Fibroblast of skin of left biceps (primary cell): ENCODE measurements at places on chromosomes 11 and 22.

GRCh38 chr11:45057938-45058646 is 88.3 kb upstream of the PRDM11 start:
- DNase-seq, result no peak

- no peak for DNase-seq
Observed at GRCh38 chr11:66719111-66719872, 9.7 kb downstream of the SPTBN2 start.

- no peak for DNase-seq
Observed at GRCh38 chr11:134799386-134799785, 387.3 kb upstream of the B3GAT1 start.

DNA sequence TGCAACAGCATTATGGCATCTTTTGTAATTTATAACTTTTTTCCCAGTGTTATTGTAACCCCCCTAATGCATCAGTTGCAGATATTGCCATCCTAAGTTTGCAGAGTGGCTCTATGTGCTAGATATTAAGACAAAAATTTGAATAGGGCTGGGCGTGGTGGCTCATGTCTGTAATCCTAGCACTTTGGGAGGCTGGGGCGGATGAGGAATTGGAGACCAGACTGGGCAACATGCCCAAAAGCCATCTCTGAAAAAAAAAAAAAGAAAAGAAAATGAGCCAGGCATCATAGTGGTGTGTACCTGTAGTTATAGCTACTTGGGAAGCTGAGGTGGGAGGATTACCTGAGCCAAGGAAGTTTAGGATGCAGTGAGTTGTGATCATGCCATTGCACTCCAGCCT is 50.1 kb upstream of the MUC15 start:
- DNase-seq, result no peak

DNA sequence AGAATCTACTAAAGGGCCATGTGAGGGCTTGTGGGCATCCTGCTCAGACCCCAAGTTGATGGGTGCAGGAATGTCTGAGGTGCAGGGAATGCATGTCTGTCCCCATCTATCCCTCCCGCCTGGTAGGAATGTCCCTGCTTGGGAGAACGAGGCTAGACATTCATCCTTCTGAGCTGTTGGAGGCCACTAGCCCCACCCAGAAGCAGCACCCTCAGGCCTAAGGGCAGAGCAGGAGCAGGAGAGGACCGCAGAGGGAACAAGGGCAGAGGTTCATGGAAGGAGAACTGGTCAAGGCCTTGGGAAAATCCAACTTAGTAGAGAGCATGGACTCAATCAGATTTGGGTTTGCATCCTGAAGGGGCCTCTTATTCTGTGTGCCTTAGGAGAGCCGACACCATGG is 22.1 kb upstream of the LMO1 start:
- DNase-seq, result no peak

DNA sequence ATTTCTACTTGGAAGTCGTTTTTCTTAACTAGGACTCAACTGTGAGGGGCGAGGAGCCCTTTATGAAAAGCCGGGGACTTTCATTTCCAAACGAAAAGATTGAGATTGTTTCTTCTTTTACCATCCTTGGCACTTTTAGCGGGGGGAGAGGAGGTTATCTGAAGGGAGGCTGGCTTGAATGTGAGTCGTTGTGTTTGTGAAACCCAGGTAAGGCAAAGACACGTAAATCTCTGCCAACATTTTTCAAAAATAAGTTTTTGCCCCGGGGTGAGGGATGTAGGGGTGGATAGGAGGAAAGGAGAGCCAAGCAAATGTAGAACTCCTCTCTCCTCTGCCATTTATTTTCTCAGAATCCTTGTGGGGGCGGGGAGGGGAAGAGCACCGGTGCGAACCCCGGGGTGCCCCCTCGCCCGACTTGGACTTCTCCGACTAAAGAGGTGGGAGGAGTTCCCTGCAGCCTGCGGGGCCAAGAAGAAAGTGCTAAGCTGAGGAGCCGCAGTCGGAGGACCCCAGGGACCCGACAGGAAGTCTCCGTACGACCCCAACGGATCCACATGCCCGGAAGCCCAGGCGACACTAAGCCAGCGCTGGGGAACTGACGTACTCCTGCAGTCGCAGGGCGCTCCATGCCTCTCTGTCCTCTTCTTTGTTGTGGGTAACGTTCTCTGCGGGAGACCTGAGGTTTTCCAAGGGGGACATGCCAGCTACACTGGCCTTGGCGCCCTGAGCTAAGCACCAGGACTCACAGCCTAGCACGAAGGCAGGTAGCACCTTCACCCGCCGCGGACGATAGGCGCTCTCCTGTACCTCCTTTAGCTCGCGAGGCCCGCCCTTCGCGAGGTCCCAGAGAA is 2.4 kb upstream of the WT1 start:
- no peak for DNase-seq

DNA sequence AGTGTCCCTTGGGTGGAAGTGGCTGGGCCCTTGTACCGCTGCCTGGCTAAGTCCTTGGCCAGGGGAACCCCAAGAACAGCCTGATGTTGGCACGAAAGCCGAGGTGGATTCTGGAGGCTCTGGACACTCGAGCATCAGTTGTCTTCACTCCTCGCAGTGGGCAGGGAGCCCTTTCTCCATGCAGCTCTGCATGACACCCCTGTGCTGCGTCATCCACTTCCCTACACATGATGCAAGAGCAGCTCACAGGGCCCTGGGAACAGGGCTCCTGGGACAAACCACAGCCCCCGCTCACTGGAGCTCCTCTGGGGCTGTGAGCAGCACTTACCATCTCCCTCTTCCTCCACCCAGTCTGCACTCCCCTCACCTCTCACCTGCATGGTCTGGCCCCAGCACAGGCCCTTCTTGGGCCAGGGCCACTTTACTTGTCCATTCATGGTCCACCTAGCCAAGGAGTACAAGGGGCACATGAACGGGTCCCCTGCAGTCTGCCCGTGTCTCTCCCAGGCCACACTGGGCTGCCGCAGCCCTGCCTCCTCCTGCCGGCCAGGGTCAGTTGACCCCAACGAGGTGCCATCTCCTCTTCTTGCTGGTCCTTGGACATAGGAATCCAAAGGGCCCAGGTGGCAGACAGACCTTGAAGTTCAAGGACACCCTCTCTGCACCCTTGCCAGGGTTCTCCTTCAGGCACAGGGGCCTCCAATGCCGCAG is 66.5 kb downstream of the IGF2 start:
- no peak for DNase-seq

DNA sequence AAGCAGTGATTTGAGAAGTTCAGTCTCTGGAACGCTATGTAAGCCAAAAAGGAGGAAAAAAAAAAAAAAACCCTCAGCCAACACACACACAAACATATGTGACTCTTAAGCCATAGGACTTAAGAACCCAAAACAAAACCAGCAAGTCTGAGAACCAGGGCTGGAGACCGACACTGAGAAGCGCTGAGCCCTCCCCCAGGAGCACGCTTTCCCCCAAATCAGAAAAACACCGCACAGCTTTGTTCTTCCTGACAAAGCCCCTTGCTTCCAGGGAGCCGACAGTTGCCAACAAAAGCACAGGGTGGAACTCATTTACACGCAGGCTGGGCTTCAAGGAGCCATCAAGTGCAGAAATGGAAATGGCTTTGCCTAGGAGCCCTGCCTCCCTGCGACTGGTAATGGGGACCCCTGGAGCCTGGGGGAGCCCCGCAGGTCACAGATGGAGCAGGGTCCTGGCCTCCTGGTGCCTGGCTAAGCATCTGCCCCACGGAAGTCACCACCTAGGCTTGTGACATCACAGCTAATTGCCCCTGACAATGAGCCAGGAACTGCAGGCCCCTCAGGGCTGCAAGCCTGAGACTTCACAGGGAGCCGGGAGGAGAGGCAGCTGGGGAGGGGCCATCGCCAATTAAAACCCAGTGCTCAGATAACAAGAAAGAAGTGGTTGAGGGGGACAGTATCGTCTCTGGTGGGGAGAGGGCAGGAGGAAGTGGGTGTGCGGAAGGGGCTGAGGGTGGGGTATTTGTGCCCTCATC is 66.9 kb downstream of the NFAM1 start:
- DNase-seq, result no peak

DNA sequence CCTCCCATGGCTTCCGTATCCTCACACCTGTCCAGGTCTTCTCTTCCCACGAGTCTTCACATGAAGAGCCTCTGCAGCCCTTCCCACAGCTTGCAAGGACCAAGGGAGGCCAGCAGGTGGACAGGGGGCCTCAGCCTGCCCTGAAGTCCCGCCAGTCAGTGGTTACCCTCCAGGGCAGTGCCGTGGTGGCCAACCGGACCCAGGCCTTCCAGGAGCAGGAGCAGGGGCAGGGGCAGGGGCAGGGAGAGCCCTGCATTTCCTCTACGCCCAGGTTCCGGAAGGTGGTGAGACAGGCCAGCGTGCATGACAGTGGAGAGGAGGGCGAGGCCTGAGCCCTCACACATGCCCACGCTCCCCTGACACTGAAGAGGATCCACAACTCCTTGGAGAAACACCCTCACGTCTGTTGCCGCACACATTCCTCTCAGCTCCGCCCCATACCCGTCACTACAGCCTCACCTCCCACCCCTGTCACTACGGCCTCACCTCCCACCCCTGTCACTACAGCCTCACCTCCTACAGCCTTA is 8.3 kb downstream of the SSH3 start:
- no peak for DNase-seq

DNA sequence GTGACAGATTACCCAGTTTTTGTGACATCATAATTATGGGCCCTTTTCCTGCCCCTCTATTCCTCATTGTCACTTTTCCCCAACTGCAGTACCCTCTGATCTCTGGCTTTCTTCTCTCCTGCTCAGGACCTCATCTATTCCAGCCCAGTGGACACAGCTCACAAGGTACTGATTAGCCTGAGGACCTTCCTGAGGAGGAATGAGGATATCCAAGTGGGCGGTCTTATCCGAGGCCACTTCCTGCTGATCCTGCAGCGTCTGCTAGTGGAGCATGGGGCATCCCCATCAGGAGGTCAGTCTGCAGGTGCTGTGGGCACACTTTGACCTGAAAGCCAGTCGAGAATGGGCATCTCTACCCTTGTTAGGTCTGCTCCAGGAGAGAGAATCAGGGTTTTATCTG is 24.5 kb upstream of the CCDC134 start:
- no peak for DNase-seq

DNA sequence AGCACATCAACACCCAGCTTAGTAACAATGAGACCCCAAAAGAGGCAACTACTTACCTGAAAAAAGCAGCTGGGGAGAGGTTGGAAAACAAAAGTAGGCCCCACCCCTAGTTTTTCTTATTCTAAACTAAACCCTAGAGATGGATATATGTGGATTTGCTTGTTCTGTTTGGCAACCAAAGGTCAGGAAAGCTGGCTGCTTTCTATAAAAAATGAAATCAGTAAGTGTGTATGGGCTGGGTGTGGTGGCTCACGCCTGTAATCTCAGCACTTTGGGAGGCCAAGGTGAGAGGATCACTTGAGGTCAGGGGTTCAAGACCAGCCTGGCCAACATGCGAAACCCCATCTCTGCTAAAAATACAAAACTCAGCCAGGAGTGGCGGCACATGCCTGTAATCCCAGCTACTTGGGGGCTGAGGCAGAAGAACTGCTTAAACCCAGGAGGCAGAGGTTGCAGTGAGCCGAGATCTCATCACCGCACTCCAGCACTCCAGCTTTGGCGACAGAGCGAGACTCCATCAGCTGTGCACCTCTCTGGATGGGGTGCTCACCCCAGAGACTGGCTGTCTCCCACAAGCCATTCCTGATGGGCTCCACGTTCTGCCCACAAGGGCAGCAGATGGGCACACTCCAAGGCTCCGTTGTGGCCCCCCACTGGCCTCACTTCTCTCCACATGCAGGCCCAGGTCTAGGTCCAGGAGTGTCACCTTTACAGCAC is 30.0 kb downstream of the PACSIN2 start:
- no peak for DNase-seq

DNA sequence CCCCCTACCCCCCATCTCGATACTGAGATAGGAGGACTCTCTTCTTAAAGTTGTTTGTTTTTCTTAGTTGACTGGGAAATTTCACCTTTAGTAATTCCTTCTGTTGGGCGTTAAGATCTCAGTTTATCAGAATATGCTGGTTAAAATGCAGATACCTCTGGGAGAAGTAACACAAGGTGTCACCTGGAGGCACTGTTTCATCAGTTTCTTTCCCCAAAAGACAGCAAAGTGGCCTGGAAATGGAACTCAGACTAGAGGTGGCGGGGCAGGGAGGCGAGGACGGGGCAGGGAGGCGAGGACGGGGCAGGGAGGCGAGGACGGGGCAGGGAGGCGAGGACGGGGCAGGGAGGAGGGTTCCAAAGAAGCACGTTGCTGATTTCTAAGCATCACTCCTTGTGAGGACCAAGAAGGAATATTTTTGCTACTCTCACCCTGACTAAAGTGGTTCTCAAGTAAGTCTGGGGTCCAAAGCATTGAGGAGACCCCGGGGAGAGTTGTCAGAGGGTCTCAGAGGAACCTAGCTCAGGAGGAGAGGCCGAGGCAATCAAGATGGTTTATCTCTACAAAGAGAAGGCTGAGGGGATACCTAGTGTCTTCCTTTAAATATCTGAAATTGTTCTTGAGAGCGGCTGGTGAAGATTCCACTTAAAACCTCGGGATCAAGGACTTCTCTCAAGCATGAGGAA is 147.0 kb upstream of the B3GAT1 start:
- DNase-seq, result no peak

GRCh38 chr22:23203452-23204124 is 23.3 kb downstream of the BCR start:
- no peak for DNase-seq

DNA sequence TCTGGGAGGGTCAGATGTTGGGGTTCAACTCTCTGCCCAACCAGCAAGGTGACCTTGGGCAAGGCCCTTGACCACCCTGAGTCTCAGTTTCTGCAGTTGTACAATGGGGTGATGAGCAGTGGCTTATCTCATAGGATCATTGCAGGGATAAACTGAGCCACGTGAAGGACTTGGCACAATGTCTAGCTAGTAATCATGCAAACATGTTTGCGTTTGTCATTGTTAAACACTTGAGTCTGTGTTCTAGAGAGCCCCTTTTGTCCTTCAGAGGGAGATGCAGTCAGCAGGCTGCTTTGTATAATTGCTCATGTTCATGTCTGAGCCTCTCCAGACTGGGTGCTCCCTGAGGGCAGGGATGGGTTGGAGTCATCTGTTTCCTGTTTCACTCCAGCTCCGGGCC is 15.8 kb downstream of the CD82 start:
- no peak for DNase-seq

GRCh38 chr11:95799546-95799945 is 9.2 kb downstream of the CEP57 start:
- DNase-seq, result no peak

DNA sequence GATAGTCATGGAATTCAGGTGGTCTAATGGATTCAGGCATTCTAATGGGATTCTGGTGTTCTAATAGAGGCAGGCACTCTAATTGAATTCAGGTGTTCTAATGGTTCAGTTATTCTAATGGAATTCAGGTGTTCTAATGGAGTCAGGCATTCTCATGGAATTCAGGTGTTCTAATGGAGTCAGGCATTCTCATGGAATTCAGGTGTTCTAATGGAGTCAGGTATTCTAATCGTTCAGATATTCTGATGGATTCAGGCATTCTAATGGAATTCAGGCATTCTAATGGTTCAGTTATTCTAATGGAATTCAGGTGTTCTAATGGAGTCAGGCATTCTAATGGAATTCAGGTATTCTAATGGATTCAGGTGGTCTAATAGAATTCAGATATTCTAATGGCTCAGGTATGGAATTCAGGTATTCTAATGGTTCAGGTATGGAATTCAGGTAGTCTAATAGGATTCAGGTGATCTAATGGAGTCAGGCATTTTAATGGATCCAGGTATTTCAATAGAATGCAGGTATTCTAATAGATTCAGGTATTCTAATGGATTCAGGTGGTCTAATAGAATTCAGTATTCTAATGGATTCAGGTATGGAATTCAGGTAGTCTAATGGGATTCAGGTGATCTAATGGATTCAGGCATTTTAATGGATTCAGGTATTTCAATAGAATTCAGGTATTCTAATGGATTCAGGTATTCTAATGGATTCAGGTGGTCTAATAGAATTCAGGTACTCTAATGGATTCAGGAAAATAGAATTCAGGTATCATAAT is 22.0 kb upstream of the PHF21B start:
- no peak for DNase-seq

GRCh38 chr22:30435674-30436126 is 10.1 kb downstream of the MTFP1 start:
- DNase-seq, result no peak
